ENCODE measurements at places on chromosomes 6 and 20. TPM values are rescaled to one million over a fixed set of nuclear protein-coding genes. Genes with fewer than 3 reads are reported as not detected.

DNA sequence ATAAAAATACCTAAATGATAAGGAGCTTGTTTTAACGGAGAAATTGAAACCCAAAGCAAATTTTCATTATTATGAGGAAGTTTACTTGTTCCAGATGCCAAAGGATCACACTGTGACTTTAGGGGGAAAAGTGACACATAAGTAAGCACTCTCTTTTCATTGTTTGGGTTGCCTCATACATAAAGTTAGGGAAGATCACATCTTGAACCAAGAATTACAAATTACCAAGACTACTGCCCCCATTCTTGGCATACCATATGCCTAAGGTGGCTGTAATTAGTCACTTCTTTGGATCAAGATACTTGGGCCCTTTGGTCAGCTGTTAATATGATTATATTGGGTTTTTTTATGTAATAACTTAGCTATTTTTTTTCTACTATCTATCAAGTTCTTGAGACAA, 269.0 kb downstream of the COL12A1 start:
- DNase-seq: peak; percentile 38

GRCh38 chr6:20921578-20921977, 387.3 kb downstream of the CDKAL1 start:
- DNase-seq: peak; percentile 61

DNA sequence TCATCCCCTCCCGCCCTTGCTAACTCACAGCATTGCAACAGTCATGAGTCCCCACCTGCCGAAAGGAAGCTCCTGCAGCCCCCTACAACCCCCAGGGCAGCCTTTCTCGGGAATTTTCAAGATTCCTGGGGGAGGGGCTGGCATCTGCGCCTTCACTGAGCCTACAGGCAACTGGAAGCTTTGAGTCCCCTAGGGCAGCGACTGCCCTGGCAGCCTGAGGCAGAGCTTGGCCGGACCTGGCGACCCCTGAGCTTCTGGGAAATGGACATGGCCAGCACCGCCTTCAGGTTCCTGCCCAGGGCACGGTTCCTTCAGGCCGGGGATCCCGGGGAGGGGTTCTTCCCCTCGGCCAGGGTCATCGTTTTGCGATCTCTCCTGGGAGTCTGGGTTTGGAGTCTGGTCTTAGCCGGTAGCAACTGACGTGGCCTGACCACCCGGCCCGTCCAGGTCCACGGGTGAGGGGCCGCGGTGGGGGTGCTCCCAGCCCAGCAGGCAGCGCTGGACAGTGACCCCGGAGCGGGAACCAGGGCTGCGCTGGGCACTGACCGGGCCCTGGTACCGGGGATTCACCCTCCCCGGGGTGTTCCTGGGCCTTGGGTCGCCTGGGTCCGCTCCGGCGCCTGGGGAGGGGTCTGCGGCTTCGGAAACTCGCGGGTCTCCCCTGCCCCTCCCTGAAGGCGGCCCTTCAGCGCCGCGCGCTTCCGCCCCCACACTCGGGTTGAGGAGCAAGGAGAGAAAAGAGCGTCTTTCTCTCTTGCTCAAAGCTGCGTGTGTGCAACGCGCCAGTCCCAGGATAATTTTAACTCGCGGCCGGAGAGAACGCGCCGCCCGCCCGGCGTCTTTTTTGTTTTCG, 593 bp upstream of the COL9A3 start:
- peak; percentile 17 for DNase-seq

DNA sequence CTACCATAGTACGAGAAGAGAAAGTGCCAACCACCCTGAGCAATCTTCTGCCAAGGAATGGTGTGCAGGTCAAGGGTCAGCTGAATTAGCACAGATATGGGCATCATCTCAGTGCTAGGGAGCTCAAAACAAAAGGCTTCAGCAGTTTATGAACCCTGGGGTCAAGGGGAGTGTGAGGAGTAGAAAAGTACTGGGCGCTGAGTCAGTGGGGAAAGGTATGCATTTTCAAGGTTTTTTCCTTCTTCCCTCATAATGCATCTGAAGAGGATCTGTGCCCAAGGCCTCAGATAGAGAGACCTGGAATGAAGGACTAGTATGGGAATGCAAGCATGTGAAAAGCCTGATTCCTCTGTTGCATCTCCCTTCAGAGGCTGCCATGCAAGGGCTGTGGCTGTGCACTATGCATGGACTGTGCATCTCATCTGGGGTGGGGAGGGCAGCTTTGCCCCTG, 81.7 kb downstream of the PERP start:
- no peak for DNase-seq

DNA sequence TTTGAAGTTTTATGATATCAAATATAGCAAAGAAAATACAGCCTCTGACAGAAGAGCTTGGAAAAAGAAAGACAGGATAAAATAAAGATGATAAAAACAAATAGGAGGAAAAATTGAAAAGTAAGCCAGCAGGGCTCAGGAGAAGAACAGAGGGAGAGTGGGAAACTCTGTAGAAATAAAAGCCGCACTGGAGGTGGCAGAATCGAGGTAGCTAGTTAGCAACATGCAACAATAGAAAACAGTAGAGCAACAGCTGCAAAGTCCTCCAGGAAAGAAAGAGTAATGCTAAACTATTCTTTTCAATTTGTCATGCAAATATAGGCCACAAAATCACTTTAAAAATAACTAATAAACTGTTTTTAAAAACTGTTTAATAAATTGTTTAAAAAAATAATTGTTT, 28.8 kb downstream of the HBS1L start:
- no peak for DNase-seq

- no peak for DNase-seq
Observed at GRCh38 chr20:38345643-38346042, 639 bp upstream of the LBP start.

DNA sequence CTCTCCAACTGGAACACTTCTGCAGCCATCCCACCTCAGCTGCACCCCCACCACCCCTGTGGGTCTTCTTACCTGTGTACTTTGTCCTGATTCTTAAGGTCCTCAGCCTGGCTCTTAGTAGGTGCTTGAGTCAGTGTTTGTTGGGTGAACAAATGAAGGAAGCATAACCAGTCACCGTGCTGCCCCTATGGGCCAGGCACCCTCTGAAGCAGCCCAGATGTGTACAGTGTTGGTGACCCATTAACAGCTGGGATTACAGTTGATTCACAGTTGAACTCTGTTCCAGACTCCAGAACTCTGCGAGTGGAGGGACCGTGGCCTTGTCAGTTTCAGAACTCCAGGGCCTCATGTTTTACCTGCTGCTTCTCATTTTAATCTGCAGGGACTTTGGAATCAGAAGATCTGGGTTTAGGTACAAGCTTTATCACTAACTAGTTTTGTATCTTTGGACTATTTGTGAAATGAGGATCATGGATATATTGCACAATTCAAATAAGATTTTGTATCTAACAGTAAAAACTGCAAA, 203.8 kb downstream of the TMEM242 start:
- DNase-seq: no peak

- DNase-seq: no peak
Observed at GRCh38 chr6:72551470-72551869, 70.4 kb upstream of the KCNQ5 start.

DNA sequence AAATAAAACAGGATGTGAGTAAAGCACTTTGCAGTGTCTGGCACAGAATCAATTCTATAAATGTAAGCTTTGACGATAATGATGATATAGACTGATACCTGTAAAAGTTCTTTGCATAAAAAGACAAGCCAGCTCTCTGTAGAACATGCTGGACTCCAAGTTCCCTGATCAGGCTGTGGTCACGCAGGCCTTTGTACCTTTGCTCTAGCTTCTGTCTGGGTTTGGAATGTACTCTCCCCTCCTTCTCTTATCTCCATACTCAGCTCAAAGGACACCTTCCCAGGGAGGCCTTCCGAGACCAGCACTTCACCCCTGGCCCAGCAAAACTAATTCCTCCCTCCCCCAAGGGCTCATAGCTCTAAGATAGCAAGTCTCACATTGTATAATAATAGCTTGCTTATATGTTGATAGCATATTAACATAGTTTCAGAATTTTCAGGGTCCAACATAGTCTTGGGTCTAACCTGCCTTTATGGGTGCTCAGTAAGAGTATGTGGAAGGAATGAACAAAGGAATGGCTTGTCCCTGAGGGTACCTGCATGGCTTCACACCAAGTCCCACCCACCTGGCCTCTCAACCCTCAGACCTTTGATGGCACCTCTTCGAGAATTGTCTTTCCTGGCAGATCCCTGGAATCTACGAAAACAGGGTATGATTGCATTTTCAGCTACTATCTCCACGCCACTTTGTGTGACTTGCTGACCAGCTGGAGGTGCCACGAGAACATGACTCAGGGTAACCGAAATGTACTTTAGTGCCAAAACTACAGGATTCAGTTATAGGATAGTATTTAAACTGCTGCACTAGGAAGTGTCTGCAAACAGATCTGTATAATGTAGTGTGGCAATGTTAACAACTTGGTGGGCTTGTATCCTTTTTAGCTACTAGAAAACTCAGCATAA, 41.7 kb upstream of the PIM1 start:
- DNase-seq: peak; percentile 74

- DNase-seq: no peak
Observed at GRCh38 chr6:139905404-139906052, 531.1 kb upstream of the CITED2 start.

DNA sequence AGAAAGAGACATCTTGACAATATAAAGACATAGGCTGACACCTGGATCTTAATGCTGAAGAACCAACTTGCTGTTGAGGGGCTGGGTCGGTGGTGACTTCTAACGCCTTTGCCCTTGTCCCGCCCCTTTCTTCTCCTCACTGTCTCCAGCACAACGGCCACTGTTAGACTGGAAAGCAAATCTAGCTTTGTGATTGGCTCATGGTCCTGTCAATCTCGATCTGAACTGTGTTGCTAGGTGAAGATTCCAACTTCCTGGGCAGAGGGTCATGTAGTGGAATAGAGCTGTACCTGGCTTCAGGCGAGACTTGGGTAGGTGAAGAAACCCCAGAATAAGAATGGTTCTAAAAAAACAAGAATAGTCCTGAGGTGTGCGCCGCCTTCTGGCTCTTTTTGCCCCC, at the start of gene PGK2:
Gene PGK2 (minus strand): TSS at position 110 of the 400 bp plus-strand sequence. CDS start 98 bp downstream, at position 12.
- DNase-seq: no peak

DNA sequence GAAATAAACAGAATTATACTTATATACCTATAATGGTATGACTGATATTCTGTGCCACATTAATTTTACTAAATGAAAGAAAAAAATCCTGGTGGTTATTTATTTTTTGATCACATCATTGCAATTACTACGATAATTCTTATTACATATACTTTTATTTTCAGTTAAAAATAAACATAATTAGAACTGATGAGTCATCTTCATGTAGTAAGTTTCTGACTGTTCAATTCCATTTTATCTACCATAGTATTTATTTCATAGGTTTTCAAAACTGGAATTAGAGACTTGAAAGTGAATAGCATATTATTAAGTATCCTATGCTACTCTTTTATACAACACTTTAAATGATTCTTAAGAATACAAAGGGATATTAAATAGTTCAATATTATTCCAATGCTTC, 80.3 kb downstream of the DTNBP1 start:
- no peak for DNase-seq

GRCh38 chr20:63980806-63981728, at the start of gene PRPF6:
Gene PRPF6 (plus strand): TSS chr20:63981132. CDS start chr20:63981246, 114 bp downstream.
- DNase-seq: peak; percentile 92

GRCh38 chr6:85660181-85660611, 17.5 kb upstream of the SYNCRIP start:
- DNase-seq: peak; percentile 98

DNA sequence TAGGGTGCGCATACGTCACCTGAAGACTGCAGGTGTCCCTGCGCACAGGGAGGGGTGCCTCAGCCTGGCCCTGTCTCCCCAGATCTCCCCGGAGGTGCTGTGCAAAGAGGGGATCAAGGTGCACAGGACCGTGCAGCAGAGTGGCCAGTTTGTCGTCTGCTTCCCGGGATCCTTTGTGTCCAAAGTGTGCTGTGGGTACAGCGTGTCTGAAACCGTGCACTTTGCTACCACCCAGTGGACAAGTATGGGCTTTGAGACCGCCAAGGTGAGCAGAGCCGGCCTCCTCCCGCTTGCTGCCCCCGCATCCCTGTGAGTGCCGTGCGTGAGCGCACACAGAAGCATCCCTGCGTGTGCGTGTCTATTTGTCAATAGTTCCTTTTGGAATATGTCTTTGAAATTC, 150.7 kb downstream of the DTNBP1 start:
- DNase-seq: no peak

- no peak for DNase-seq
Observed at GRCh38 chr6:155215906-155216305, 47.9 kb upstream of the CLDN20 start.

GRCh38 chr6:24060982-24061754, 64.8 kb upstream of the NRSN1 start:
- no peak for DNase-seq

DNA sequence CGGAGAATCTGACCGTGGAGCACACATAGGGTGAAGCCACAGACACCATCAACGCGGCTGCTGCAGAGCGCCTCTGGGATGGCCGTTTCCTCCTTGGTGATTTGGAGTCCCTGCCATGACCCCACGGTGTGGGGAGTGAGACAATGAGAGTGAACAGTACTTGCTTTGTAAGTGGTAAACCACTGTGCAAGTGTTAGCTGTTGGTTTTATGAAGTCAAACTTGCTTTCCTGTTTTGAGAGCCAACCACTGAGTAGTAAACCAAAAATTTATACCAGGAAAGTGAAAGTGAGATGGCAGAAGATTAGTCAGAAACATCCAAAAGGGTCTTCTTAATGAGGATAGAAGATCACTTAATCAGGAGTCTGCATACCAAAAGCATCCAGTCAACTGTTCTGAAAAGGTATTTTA, 160.7 kb downstream of the FOXC1 start:
- peak; percentile 37 for DNase-seq

- peak; percentile 5 for DNase-seq
Observed at GRCh38 chr6:85124472-85125354, 325.2 kb upstream of the NT5E start.

- DNase-seq: no peak
Observed at GRCh38 chr6:90494067-90494780, 92.6 kb downstream of the MAP3K7 start.

STAU1 gene
- 43.9 TPM for total RNA-seq

FOXF2 gene
- 2.5 TPM for total RNA-seq

NHSL1 gene
- total RNA-seq: 7.2 TPM

FRMD1 gene
- total RNA-seq: not detected

STMND1 gene
- not detected for total RNA-seq

AVP gene
- total RNA-seq: not detected

POM121L2 gene
- total RNA-seq: not detected

PROKR2 gene
- not detected for total RNA-seq

COX7A2 gene
- 85.8 TPM for total RNA-seq

PLCG1 gene
- total RNA-seq: 59.1 TPM

NRSN1 gene
- total RNA-seq: not detected

ACSS1 gene
- 0.56 TPM for total RNA-seq

RFX6 gene
- total RNA-seq: not detected

SEL1L2 gene
- not detected for total RNA-seq

TSBP1 gene
- total RNA-seq: not detected

TCF21 gene
- total RNA-seq: 6.6 TPM
